ENCODE measurements at places on chromosomes 5 and 9.
A peak's percentile ranks its signal among the peaks of the same experiment; 100 is the strongest.

DNA sequence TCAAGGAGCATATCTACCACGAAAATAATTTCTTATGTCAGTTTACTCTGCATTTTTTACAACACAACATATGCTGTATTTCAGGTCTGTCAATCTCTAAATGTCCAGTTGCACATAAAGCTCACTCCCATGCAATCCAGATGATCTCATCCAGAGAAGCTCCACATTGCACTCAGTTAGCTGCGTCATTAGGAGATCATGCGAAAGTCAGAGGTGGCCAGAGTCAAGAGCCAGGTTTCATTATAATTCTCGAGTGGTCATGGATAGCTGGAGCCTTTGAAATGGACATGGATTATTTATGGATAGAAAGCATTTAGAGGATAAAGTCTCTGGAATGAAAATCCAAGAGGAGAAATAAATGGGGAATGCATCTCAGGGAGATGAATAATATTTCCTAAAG is 232.3 kb downstream of the GAS1 start:
- peak; percentile 28 for DNase-seq

DNA sequence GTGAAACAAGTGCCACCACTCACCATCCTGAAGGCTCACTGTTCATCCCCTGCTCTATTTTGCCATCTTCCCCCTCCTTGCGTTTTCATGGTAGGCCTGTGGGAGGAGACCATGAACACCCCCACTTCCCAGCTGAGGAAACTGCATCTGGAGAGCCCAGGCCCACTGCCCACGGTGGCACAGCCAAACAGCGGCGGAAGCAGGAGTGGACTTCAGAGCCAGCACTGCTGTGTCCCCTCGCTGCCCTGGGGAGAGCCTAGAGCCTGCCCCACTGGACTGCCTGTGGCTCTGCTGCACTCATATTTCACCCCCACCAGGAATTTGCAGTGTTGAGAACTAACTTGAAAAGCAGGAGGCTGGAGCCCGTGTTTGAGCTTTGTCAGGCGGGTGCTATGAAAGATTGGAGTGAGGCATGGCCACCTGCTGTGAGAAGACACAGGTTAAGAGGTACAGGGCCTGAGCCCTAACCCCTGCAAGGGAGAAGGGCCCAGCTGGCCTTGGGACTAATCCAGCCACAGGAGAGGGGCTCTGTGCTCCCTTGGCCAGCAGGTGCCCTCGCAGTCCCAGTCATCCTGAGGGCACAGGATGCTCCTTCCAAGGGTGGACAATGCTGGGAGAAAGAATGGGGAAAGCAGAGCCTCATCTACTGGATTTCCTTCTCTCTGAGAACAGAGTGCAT is 79.0 kb downstream of the MACROH2A1 start:
- no peak for DNase-seq

- peak; percentile 97 for DNase-seq
These were observed 283.1 kb downstream of the ADAMTS6 start for GRCh38 chr5:65198456-65199120.

DNA sequence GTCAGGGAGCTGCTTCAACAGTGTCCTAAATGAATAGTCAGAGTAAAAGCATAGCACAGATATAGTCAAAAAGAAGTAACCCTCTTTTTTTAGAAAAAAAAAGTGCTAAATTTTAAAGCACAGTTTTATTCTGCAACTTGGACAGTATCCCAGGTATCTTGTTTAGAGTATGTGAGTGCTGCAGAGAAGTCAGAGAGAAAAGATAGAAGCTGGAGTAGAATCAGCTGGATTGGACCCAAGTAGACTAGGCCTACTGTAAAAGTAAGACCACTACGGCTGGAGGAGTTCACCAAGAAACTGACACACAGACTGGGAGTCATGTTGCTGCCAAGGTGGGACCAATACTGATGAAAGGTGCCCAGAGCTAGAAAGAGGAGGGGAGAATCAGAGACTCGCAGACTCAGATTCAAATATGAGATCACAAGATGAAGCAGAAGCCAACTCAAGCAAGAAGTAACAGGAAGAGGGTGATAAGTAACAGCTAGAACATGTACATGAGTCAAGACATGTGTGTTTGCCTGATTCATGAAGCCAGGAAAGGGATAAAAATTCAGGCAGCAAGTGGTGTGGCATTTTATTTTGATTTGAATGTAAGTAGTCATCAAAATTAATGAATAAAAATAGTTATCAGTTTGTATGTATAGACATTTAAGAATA is 25.6 kb upstream of the TUSC1 start:
- peak; percentile 16 for DNase-seq

DNA sequence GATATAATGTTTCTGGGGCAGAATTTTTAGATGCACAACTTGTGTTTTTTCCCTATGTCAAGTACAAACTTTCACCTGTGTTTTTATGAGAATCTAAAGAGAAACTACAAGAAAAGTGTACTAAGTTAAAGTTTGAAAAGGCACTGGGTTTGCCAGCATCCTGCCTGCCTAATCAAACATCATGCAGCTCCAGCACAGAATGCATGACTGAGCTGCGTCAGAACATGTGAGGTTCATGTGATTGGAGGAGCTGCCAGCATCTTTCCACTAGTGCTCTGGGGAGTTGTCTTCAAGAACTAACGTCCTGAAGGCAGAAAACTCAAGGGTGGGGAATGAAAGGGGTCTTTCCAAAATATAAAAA is 46.1 kb upstream of the RIC1 start:
- peak; percentile 62 for DNase-seq

DNA sequence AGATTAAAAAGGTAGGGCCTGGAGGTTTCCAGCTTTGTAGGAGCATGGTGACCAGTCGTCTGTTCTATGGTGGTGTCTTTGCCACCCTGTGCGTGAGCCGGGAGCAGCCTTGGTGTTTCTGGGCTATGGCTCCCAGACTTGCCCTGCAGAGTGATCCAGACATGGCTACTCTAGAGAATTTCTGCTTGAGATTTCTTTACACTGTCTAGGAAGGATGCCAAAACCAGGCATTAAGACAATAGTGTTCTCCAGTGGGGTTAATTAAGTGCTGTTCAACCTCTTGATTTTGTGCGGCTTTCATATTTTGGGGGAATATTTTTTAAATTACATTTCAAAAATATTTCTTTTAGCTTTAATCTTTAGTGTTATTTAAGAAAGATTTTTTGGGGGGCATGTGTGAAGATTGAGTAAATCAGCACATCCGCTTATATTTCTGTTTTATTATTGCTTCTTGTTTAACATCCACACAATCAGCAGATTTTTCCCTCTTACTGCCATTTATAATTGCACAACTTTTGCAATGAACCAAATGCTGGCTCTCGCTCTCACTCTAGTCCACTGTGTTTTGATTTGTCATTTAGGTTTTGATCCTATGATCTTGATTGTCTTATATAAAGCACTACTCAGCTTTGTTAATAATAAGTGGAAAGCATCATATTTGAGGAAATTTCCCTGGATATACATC is 110.5 kb downstream of the RASGRF2 start:
- no peak for DNase-seq

- no peak for DNase-seq
These were observed 199.7 kb downstream of the GLIS3 start for GRCh38 chr9:4099976-4100735.

GRCh38 chr9:74772121-74772520 is 115.6 kb downstream of the TRPM6 start:
- DNase-seq, result no peak

GRCh38 chr5:9090381-9091026 is 455.4 kb downstream of the SEMA5A start:
- no peak for DNase-seq

GRCh38 chr5:15683332-15683731 is 183.4 kb downstream of the FBXL7 start:
- DNase-seq, result no peak

DNA sequence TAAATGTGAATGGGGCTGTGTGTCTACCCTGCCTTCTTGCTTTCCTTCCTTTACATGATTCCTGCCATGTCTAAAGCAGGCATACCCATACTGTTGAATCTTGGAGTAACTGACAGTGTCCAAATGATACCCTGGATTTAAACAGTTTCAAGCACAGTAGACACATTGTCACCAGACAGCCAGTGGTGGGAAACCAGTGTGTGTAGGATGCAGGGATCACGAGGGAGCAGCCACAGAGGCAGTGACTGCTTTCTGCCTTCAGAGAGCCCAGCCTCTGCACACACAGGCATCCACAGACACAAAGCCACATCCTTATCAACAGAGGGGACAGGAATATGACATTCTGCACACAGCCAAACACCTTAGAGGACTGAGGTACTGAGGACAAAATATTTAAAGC is 184.2 kb upstream of the TBCA start:
- no peak for DNase-seq

DNA sequence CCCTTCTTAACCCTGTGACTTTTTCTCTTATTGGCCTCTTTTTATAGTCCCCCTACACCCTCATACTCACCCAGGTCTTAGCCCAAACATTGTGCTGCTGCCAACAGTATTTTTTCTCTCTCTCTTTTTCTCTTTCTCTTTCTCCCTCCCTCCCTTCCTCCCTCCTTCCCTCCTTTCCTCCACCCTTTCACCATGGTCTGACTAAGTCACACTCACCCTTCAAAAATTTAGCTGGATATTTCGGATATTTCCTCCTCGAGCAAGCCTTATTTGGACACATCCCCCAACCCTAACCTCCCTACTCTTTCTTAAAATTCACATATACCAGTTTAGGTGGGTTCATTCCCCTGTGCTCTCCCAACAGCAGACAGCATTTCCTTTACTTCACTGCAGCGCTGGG is 64.7 kb downstream of the FGF1 start:
- DNase-seq, result peak; percentile 58

GRCh38 chr5:53480416-53481158 is at the start of gene FST:
Gene FST (plus strand): TSS chr5:53480629. CDS start chr5:53480792, 163 bp downstream.
- DNase-seq, result no peak

GRCh38 chr9:115423646-115424045 is 305.7 kb upstream of the TNC start:
- DNase-seq, result no peak

- no peak for DNase-seq
These were observed 1055.9 kb downstream of the CDH18 start for GRCh38 chr5:18932081-18932480.

DNA sequence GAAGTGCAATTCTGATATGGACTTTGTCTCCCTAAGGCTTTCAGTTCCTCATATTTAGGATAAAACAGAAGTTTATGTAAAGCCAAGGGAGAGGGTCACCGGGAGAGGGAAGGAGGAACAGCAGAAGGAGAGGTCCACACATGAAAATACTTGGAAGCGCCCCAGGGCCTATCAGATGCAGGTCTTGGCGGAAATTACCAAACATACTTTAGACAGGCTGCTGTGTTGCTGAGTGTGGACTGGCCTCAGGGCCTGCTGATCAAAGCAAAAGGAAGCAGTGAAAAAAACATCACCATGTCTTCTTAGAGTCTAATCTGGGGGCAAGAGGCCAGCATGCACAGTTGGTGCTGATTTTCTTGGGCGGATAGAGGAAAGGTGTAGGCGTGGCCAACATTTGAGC is 14.1 kb upstream of the NTRK2 start:
- DNase-seq, result no peak

- DNase-seq, result no peak
These were observed 32.3 kb downstream of the ERP44 start for GRCh38 chr9:100066539-100066938.

GRCh38 chr9:650362-650761 is 191.1 kb upstream of the DMRT1 start:
- DNase-seq, result no peak

- DNase-seq, result no peak
These were observed 11.0 kb upstream of the RNU6ATAC start for GRCh38 chr9:134175291-134175807.

- DNase-seq, result no peak
These were observed 189.7 kb downstream of the GNAQ start for GRCh38 chr9:77841739-77842386.

DNA sequence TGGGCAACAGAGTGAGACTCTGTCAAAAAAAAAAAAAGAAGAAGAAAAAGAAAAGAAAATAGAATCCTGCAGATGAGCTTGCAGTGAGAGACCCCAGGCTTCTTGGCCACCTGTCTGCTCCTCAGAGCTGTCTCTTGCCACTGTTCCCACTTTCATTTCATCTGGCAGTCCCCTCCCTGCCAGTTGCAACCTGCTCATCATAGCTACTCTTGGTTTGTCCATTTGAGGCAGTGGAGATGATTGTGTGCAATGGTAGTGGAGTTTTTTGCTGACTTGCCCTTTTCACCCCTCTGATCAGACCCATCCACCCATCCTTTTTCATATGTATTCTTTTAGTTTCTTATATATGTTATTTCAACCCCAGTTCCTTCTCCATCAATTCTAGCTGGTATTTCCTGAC is 28.7 kb downstream of the ANKRD33B start:
- DNase-seq, result no peak

DNA sequence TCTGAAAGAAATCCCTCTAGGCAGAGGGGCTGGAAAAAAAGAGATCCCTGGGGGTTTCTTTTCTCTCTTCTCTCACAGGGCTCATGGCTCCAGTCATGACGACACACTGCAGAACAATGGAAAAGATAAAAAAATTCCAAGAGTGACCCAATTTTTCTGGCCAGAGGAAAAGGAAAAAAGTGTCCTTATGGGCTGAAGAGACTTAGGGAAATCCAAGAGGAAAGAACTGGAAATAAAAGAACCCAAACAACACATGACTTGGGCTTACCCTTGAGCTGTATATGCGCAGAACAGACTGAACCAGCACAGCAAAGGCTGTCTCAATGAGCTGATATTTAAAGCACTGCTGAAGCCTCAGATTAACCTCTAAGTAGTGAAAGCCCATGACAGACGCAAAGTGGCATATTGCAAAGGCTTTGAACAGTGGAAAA is 102.4 kb downstream of the SMIM23 start:
- no peak for DNase-seq

DNA sequence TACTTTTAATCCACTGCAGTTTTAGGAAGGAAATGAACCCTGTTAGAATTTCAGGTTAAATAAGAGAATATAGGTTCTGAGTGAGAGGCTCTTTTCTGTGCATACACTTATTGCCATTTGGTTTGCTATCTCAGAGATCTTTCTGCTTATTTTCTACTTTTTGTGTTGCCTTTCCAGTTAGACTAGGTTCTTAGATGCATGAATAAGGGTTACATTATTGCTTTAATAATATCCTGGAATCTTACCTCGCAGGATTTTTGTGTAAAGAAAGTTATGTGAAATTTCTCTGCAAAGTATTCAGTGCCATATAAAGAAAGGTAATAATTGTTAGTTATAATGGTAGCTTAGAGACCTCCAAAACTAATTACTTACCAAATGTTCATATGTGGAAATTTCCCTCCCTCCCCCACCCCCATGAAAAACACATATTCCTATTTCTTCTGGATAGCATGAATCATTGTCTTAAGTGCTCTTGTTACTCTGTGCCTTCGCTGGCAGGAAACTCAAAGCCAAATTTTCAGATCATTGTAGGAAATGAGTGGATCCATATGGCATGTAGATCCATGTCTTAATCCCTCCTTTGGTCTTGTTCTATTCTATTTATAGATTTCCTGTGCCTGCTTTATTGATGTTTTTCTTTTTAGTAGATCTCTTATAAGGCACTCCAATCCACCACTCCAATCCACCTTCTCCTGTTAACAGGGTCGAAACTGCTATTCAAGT is 2.7 kb upstream of the APBA1 start:
- DNase-seq, result peak; percentile 81

- no peak for DNase-seq
These were observed 42.4 kb downstream of the TMC1 start for GRCh38 chr9:72563806-72564205.

GRCh38 chr9:20729523-20729922 is 45.5 kb downstream of the FOCAD start:
- no peak for DNase-seq

Data from astrocyte of the spinal cord (primary cell).